ENCODE measurements at places on chromosomes 2 and 18. TPM values are rescaled to one million over a fixed set of nuclear protein-coding genes. Genes with fewer than 3 reads are reported as not detected.

DNA sequence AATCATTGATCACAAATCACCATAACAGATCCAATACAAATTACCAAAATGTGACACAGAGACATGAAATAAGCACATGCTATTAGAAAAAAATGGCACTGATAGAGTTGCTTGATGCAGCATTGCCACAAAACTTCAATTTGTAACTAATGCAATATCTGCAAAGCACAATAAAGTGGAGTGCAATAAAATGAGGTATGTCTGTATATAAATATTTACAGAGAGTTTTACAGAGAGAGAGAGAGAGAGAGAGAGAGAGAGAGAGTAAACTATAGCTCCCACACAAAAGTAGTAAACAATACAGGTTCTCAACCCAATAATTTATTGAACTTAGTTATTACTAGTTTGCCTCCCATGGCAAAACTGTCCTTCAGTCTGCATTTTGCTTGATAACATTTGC lies 1807.0 kb downstream of the SUCLG1 start:
- H3K4me1 ChIP-seq = no peaks in the 10 kb centered on the region
- H3K4me3 ChIP-seq = no peak overlapping the region
- no peak overlapping the region for H3K27ac ChIP-seq
- H3K36me3 ChIP-seq = peaks cover 1% of the 10 kb centered on the region
- no peaks in the 10 kb centered on the region for H3K27me3 ChIP-seq

DNA sequence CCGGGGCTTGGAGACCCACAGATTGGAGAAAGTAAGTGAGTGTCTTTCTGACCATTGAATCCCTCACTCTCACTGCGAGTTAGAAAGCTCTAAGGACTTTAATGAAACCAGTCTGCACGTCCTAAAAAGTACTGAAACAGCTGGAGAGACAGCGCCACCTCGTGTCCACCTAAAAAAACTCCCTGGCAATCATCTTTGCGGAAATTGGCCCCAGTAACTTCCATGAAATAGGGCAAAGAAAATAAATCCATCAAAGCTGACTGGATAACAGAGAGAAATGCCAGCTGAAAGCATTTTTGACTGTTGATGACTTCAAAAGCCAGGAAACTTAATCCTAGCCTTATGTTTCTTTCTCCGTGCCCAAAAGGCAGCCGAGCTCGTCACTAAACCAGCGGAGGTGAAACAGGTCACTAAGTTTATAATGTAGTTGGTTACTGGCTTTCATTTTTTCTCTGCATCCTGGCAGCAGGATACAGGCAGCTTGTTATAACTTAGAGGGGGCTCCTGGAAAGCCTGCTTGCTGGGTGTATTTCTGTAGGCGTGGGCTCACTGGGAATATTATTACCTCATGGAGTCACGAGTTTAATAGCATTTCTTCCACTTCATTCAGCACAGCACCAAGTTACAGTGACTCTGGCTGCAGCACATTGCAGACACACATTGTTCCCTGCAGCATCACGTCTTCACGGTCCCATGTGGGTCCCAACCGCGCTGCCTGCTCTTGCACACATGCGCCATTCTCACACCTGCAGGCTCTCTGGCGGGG lies 266.5 kb downstream of the HRH4 start:
- H3K27me3 ChIP-seq = peaks cover 9% of the 10 kb centered on the region
- no peak overlapping the region for H3K27ac ChIP-seq
- H3K36me3 ChIP-seq = no peaks in the 10 kb centered on the region
- no peaks in the 10 kb centered on the region for H3K4me1 ChIP-seq
- peak; percentile 40 for DNase-seq

DNA sequence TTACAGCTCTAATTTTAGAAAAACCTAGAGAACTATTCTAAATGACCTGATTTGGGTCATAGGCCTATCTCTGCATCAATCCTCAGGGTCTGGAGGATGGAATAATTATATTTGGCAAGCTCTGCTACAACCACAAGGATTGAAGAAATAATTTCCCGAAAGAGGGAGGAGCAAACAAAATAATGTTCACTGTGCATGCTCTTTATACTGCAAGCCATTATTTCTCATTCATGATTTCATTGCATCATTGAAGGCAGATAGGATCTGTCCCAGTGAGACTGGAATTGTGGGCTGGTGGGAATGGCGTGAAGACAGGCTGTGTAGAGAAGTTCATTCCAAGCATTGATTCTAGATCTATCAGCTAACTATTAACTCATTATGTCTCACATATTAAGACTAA lies 12.7 kb upstream of the MAPRE2 start:
- H3K36me3 ChIP-seq = no peaks in the 10 kb centered on the region
- H3K4me3 ChIP-seq = no peak overlapping the region
- peaks cover 69% of the 10 kb centered on the region for H3K4me1 ChIP-seq
- H3K27ac ChIP-seq = no peak overlapping the region

DNA sequence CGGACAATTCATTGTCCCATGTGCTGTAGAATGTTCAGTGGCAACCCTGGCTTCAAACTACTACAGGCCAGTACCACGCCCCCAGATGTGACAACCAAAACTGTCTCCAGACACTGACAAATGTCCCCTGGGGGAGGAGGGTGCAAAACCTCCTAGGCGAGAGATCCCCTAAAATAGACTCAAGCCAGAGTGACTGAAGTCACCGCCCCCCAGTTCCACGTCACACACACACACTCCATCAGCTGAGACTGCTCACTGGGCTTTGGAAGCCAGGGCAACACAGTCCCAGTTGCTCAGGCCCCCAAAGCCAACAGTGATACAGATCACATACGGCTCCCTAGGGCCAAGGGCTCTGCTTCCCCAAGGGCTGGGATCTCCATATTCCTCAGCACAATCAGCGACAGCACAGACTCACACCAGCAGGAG lies 19.1 kb downstream of the HDAC4 start:
- peak overlapping the region; percentile 96 for H3K27ac ChIP-seq
- peaks cover 1% of the 10 kb centered on the region for H3K36me3 ChIP-seq
- H3K4me1 ChIP-seq = peaks cover 57% of the 10 kb centered on the region

CDK5R2 gene
- not detected for total RNA-seq

MOGAT1 gene
- total RNA-seq = not detected

Measured in activated T-cell treated with anti-CD3 and anti-CD28 coated beads, Interleukin-2, amount 50 U/mL, for 72 hours (primary cell).